Breast epithelium (tissue), 4 donors: ENCODE measurements at places on chromosomes 4 and X.
A peak's percentile ranks its signal among the peaks of the same experiment; 100 is the strongest.

DNA sequence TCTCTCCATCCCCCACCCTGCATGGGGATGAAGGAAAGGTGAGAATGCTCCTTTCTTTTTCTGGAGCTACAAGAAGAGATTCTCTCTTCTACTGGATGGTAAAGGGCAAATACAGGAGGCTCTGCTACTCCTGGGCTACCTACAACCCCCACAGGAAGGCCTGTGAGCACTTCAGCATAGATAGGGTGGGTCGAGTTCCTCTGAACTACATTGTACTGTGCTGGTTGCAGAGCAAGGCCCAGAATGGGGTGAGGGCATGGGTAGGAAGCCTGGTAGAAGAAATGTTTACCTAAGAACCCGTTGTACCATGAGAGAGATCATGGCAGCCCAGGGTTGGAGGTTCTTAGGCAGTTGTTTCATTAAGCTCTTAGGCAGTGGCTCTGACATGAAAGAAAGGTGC is 510.4 kb downstream of the MID1IP1 start:
- H3K27me3 ChIP-seq, result no peaks in the 10 kb centered on the region
- H3K4me3 ChIP-seq, result no peak overlapping the region
- no peaks in the 10 kb centered on the region for H3K4me1 ChIP-seq
- no peak for DNase-seq
- no peaks in the 10 kb centered on the region for H3K36me3 ChIP-seq

DNA sequence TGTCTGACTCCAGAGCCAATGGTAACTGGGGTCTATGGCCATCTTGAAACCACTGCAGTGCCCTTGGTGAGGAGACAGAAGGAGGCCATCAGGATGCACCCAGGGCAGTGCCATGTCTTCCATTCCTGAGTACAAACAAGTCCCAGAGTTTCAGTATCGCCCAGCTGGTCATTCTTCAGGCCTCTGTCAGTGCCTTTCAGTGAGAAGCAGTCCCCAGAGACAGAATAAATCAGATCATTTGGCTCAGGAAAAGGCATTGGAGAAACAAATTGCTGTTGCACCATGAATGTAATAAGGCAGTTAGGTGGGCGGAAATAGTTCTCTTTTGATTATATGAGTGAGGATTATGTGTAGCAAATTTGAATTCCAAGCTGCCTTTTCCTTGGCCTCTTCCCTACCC is 21.3 kb downstream of the ADGRG4 start:
- H3K4me3 ChIP-seq, result no peak overlapping the region
- H3K27me3 ChIP-seq, result peaks cover 10% of the 10 kb centered on the region
- no peaks in the 10 kb centered on the region for H3K4me1 ChIP-seq
- DNase-seq, result no peak
- no peak overlapping the region for H3K27ac ChIP-seq

DNA sequence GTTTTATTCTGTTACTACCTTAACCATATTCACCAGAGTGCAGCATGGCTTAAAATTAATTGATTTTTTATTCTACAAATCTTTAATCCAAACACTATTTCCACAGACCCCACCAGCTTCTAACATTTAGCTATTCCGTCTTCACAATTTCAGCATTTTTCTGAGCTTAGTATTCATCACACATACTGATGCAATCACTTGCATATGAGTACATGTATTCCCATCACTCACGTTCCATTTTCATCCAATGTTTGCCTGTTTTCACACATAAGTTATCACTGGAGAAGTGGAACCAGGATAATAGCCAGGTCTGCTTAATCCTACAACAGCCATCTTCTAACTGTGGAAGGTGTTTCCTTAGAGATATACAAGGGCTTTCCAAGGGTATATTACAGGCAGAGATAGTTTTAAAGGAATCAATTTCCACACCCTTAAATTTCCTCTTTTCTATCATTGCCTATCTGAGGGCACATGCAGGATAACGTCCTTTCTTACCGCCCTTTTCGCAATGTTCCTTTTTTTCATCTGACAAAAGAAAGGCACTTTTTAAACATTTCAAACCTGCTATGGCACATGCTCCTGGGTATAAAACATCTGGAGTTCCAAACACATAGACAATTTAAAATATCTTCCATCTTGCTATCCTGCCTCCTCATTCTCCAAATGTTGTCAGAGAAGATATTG is 115.8 kb downstream of the CORIN start:
- H3K27ac ChIP-seq, result no peak overlapping the region
- H3K36me3 ChIP-seq, result no peaks in the 10 kb centered on the region
- H3K4me1 ChIP-seq, result no peaks in the 10 kb centered on the region
- no peak overlapping the region for H3K4me3 ChIP-seq
- no peak for DNase-seq

GRCh38 chr4:8819019-8819418 is 52.6 kb downstream of the HMX1 start:
- no peaks in the 10 kb centered on the region for H3K27me3 ChIP-seq
- H3K4me1 ChIP-seq, result no peaks in the 10 kb centered on the region
- DNase-seq, result peak; percentile 27
- no peak overlapping the region for H3K4me3 ChIP-seq
- H3K27ac ChIP-seq, result no peak overlapping the region

- H3K27me3 ChIP-seq, result no peaks in the 10 kb centered on the region
- no peaks in the 10 kb centered on the region for H3K36me3 ChIP-seq
- no peak for DNase-seq
- H3K4me3 ChIP-seq, result no peak overlapping the region
- H3K27ac ChIP-seq, result no peak overlapping the region
Observed at GRCh38 chr4:94882756-94883155, 125.0 kb downstream of the BMPR1B start.

DNA sequence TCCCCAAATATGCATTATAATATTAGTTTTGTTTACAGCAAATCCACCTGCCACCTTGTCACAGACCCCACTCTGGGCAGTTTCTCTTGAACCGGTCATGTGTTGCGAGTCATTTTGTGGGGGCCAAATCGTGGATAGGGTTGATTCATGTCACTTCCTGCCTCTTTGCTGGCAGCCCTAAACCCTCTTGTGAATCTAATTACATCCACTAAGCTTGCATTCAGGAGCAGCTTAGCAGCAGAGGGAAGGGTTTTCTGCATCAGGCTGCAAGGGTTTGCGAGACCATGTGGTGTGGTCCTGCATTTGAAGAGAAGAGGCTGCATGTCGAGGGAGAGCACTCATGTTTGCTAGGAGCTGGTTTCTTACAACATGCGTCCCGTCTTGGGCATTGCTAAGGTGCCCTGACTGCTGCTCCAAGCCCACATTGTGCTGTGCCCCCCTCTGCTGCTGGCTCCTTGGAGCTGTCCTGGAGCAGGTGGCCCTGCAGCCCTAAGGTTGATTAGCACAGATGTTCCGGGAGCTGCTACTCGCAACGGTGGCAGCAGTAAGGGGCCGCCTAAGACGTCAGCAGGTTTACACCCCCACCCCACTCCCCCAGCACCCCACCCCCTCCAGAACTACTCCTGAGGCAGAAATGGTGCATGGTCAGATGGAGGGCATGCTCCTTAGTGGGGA is 88.9 kb upstream of the CLDN34 start:
- H3K27me3 ChIP-seq, result peaks cover 30% of the 10 kb centered on the region
- H3K36me3 ChIP-seq, result no peaks in the 10 kb centered on the region
- no peak for DNase-seq
- no peaks in the 10 kb centered on the region for H3K4me1 ChIP-seq
- H3K4me3 ChIP-seq, result no peak overlapping the region
- H3K27ac ChIP-seq, result no peak overlapping the region

GRCh38 chr4:56622176-56622575 is 58.9 kb downstream of the HOPX start:
- no peak overlapping the region for H3K4me3 ChIP-seq
- H3K36me3 ChIP-seq, result no peaks in the 10 kb centered on the region
- DNase-seq, result no peak
- no peak overlapping the region for H3K27ac ChIP-seq
